ENCODE measurements at places on chromosomes 11 and 22.

- peak; percentile 32 for DNase-seq
Measured at GRCh38 chr11:43579171-43579918, 101.2 kb upstream of the HSD17B12 start.

- DNase-seq: no peak
Measured at GRCh38 chr11:121914508-121915059, 201.4 kb downstream of the BLID start.

DNA sequence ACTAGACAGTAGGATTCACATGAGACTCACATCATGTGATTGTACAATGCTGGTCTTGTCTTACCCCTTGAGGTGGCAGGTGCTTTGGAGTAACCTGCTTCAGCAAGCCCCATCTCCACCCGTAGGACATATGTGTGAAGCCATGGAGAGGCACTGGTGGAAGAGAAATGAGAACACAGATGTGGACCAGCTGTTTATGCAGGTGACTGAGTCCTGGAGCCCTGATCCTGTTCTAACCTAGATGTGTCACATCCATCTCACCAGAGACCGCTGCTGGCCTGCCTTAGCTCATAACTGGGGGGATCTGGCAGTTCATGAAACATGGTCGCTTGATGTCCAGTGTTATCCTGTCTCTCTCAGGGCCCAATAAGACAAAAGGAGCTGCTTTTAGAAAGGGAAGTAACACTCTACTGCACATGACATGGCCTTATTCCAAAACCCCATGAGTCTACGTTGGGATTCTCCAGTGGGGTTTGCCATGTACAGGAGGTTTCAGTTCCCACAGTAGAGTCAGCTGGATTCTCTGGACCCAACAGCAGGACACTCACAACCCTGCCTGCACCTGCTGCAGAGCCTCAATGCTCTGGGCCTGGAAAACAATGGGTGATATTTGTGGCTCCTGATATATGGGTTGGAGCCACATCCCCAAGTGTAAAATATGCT is 62.0 kb downstream of the GGTLC2 start:
- no peak for DNase-seq

GRCh38 chr11:113104691-113105251 is 143.6 kb downstream of the NCAM1 start:
- DNase-seq: no peak

- no peak for DNase-seq
Measured at GRCh38 chr11:31096191-31096805, 273.2 kb downstream of the DCDC1 start.

DNA sequence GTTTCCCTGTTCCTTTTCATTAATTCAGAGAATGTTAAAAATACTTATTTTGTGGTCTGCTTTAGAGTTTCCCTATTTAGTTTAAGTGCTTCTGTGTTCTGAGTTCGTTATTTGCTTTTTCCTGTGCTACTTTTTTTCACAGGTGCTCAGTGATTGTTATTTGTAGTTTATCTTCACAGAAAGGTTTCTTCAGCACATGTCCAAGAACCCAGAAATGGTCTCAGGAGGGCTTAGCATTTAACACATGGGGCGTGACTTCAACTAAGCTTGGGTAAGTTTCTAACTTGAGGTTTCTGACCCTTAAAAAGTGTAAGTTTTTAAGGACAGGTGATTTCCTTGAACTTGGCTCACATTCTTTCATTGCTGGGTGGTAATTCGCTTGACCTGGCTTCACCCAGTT is 157.3 kb downstream of the AASDHPPT start:
- no peak for DNase-seq

DNA sequence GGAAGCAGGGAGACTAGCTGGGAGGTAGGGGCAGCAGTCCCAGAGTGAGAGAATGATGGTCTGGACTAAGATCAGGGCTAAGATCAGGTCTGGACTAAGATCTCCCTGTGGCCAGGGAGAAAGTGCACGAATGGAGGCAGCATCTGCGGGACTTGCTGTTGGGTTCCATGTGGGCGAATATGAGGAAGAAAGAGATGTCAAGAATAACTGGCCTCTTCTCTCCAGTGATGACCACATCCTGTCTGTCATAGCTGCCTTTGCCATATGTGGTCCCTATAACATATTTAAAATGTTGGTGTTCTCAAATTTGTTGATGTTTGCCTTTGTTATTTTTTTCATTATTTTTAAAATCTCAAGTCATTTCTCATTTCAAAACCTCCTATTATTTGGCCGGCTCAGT is 27.4 kb upstream of the CXCR5 start:
- no peak for DNase-seq

- peak; percentile 35 for DNase-seq
Measured at GRCh38 chr11:128713595-128713994, 19.7 kb downstream of the FLI1 start.

DNA sequence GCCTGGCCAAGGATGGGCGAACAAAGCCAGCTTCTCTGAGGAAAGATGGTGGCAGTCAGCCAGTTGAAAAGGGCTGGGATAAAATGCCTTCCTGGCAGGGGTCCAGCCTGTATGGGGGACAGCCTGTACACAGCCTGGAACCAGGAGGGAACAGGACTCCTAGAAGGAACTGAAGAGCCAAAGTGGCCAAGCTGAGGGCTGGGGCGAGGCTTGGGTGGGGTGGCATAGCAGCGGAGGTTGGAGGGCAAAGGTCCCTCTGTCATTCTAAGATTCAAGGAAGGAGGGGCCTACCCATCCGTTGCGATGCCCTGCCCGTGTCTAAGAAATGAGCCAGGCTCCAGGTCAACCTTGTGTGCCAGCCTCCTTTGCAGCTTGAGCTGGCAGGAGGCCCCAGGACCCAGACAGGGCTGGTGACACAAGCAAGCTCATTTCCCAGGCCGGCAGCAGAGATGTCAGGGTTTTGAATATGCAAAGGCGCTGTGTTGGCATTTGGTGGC is 22.6 kb downstream of the FADD start:
- DNase-seq: no peak

DNA sequence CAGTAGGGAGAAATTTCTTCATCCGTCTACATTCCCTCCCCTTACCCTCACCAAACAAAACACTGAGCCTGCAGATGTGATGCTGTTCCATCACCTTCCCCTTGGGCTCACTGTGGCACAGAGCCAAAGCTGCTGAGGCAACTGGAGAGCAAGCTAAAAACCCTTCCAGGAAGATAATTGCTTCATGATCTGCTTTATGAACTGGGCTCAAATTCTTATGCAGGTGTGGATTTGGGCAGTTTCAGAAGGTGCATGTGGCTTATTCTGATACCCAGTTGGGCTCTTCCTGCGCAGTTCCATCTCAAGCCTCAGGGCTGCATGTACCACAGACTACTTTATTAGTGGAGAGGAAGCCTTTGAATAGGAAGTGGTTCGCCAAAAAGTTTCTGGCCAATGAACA is 58.3 kb downstream of the AAMDC start:
- DNase-seq: peak; percentile 55
